ENCODE measurements at places on chromosomes 5 and 9.

GRCh38 chr9:81387360-81388106 is 301.8 kb downstream of the TLE1 start:
- DNase-seq, result no peak

DNA sequence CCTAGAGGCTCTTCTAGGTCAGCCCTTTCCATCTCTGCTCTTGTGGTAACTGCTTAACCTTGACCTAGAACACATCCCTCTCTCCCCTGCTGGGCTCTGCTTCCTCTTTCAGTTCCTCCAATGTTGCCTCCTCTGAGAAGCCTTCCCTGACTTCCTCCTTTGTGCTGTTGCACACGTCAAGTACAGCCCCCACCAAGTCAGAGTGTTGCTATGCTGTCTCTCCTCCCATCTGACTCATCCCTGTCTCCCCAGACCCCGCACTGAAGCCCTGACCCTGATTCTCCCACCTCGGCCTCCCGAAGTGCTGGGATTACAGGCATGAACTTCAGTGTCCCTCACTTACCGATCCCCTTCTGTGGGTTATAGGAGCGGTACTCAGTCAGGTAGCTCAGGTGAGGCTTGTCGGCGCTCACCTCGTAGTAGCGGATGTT is 10.4 kb upstream of the TRIM14 start:
- no peak for DNase-seq

DNA sequence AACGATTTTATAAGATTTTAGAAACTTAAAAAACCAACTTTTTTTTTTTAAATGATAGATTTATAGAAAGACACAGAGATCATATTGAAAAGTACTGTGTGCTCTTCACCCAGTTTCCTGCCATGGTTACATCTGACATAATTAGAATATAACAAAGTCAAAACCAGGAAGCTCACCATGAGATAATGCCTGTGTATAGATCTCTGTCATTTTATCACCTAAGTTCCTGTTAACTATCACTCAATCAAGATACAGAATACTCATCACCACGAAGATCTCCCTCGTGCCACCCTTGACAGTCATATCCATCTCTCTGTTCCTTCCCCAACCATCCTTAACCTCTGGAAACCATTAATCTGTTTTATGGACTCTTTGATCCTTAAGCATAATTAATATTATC is 39.1 kb downstream of the POC5 start:
- DNase-seq, result no peak

GRCh38 chr5:40397091-40397490 is 282.6 kb upstream of the PTGER4 start:
- no peak for DNase-seq

GRCh38 chr9:2220036-2220435 is 204.9 kb downstream of the SMARCA2 start:
- DNase-seq, result no peak

- DNase-seq, result no peak
Measured at GRCh38 chr5:88878976-88879375, 4.0 kb downstream of the MEF2C start.

- no peak for DNase-seq
Measured at GRCh38 chr5:127810707-127811490, 107.7 kb downstream of the CCDC192 start.

All from cortex of kidney (tissue), 1 donor.